ENCODE measurements at places on chromosomes 1 and 21.

DNA sequence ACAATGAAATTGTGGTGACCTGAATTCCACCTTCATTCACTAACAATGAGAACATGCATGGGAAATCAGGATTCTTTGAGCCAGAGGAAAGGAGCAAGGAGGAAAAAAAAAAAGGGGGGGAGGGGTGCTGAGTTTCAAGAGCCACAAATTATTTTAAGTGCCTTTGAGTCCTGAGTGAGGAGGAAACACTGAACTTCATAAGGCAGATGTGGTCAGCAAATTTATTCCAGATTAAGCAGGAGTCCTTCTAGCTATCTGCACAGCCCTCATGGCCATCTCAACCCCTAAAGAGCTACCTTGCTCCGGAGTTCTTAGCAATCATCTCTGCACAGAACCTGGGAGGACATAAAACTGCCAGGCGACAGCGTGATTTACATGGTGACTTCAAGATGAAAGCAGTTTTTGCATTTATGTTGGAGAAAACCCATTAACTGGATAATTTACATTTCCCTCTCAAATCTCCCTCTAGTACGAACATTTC is 21.7 kb downstream of the ASTN1 start:
- DNase-seq = no peak

DNA sequence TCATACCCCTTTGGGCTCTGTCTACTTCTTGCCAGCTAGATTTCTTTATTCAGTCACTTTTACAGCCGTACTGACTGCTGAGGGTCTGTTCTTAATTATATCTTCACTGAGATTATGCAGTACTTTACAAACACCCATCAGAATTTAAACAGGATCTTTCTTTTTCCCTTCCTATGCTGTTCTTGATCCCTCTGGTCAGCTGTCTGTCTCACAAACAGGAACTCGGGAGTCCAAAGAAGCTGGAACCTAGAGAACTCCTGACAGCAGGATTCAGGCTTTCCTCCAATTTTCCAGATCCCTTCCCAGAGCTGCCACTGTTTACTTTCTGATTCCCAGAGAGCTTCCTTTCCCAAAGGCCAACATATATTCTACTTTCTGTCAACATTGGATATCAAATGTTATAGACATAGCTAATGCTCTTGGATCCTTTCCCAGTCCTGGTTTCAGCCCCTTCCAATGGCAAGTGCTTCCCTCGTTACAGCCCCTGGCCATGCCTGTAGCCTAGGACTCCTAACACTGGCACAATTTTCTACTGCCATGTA is 59.5 kb downstream of the ATP2B4 start:
- no peak for DNase-seq

DNA sequence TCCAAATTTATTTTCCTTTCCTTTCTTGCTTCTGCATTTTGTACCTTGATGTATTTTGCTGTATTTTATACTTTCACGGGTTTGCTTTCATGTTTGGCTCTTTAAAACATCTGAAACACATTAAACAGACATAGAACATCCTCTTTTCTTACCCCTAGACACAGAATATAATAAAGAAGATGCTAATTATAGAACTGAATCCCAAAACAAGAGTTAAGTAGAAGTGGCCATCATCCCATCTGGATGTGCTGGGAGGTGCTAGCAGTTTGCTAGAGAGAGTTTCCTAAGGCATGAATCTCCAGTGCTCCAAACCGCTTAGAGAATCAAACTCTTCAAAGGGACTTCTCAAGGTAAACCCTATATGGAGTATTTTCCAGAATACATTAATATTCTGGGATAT is 53.9 kb upstream of the GNG12 start:
- DNase-seq = no peak

GRCh38 chr1:113042285-113043143 is 30.5 kb upstream of the LRIG2 start:
- peak; percentile 17 for DNase-seq

DNA sequence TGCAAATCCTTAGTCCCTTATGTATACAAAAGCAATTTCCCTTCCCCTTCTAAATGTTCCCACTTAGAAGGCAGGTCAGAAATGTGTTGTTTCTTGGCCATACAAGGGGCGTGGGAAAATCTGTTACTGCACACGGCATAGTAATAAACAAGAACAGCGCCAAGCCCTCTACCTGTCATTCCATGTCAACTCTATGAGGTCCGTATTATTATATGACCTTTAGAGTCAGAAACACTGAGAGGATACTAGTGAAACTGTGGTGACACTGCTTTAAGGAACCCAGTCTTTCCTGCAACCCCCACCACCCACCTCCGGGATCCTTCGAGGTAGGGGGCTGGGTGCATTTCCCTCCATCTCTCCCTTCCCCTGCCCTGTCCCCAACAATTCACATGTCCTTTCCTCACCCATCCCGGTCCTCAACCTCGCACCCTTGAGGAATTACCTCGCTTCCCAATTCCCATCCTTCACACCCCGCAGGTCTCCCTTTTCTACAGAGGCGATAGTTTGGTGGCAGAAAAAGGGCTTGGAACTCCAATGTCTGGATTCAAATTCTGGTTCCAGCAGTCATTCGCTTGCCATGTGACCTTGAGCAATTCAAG is 647 bp downstream of the SDHB start:
- no peak for DNase-seq

GRCh38 chr1:115296981-115297380 is 41.1 kb downstream of the NGF start:
- DNase-seq = no peak

DNA sequence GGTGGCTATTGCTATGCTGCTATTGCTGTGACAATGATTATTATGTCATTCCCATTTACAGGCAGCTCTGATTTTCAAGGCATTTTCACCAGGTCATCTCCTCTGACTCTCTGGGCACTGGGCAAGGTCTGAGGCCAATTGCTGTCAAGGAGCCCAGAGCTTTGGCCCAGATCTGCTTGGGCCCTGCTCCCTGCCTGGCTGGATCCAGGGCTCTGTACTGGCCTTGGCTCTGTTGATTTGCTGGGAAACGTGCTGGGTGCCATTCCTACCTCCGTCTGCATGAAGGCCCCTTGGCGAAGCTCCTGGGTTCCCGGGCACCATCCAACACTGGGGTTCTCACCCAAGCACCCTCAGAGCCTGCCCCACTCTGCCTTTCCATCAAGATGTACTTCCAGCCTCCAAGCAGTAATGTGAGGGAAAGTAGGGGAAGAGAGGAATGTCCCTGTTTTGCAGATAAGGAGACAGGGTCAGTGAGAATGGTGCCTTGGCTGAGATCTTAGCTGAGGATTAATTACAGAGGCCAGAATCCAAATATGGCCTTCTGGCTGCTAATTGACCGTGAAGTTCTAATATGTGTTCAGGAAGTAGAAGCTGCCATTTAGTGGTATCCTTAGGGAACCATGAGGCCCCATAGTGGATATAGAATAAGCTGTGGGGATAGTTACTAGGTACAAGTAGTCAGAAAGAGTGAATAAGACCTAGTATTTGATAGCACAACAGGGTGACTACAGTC is 63.9 kb downstream of the HTR6 start:
- DNase-seq = no peak

DNA sequence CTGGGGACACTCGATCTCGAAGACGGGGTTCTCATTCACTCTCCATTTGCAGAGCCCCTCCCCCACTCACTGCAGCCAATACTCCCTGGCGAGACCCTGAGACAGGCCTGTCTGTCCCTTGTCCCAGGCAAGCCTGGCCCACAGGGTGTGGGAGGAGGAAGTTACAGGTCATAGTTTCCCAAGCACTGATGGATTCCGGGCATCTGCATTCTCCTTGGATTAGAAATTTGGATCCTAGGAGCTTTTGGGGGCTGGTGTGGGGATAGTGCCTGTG is 11.3 kb downstream of the WNT3A start:
- no peak for DNase-seq

DNA sequence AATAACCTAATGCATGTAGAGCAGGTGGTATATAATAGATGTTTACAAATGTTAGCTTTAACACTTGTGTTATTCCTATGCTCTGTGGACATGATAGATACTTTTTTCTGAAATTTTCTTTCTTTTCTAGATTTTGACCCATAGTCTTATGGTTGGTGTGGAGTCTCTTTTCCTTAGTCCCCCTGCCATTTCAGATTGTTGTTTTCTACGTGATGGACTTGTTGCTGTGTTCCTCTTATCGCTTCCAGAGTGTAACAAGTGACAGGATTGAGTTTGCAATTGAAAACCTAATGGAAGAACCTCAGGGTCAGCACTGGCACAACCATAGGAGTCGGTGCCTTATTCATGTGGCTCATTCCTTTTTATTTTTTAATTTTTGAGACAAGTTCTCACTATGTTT is 136.4 kb downstream of the HHAT start:
- DNase-seq = no peak

GRCh38 chr1:86421601-86422280 is 2.2 kb upstream of the CLCA2 start:
- no peak for DNase-seq

DNA sequence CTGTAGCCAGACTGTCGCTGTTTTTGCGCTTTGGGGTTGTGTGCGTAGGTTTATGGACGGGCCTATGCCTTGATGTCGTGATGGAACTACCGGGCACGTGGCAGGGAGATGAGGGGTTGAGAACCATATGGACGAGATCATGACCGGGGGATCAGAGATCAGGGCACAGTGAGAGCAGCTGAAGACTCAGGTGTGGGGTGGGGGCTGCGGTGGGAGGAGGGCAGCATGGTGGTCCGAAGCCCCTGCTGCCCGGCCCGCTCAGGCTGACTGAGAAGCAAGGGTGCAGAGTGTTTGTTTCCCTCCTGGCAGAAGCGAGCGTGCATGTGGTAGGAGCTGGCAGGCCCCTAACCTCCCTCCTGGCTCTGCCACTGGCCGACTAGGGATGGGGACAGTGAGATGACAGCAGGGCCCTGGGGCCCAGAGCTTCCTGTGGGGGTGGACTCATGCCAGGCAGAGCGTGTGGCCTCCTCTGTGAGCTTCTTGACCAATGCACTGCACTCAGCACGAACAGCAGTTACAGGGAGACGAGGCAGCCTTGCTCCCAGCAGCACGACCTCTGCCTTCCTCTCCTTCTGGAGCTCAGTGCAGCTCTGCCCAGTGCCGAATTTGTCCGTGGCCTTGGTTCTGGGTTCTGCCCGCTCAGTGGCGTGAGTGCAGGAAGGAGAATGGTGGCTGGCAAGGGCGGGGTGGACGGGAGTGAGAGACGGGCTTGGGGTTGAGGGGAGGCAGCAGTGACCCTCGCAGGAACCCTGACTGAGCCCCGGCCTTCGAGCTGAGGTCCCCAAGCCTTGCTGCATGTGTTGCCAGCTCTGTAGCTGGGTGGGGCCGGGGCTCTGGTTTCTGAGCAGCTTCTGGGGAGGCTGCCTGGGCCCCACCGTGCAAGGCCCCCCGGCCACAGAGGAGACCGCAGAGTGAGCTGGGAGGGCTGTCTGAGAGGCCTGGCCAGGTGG is 22.2 kb upstream of the LRRC3 start:
- no peak for DNase-seq

- no peak for DNase-seq
These were observed 15.2 kb downstream of the CDK18 start for GRCh38 chr1:205519541-205520131.

GRCh38 chr1:204398197-204399125 is 13.2 kb downstream of the PPP1R15B start:
- DNase-seq = peak; percentile 70

DNA sequence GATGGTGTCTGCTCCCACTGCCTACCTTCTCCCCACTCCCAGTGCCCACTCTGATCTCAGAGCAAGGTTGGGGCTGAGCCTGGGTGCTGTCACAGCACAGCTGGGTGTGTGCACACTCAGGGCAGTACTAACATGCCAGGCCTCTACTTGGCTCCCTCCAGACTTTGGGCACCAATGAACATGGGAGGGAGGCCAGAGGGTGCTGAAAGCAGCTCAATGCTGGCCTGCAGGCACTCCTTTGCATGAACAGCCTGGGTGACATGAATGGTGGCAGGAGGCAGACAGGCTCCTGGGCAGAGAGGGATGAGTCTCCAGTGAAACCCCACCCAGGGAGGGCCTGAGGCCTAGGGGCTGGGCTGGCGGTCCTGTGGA is 25.8 kb upstream of the DENND1B start:
- no peak for DNase-seq

DNA sequence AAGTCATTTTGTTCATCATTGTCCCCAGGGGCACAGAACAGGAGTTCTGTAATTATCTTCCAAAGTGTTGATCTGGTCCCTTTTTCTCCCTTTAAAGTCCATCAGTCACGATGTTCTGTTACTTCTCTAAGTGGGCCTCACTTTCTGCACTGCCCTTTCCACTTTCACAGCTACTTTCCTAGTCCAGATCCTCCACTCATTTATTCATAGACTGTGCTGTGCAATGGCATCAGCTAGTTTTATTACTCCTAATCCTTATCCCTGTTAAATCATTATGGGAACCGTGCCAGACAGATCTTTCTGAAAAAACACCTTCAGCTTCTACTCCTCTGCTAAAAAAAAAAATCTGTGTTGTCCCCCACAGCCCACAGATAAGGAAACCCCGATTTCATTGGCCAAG is 64.0 kb upstream of the BCL10 start:
- DNase-seq = no peak

- no peak for DNase-seq
These were observed 27.7 kb downstream of the PLPP3 start for GRCh38 chr1:56551691-56552090.

GRCh38 chr1:231601824-231602672 is 24.5 kb upstream of the DISC1 start:
- no peak for DNase-seq

- peak; percentile 55 for DNase-seq
These were observed 18.9 kb downstream of the CAP1 start for GRCh38 chr1:40059338-40059959.

DNA sequence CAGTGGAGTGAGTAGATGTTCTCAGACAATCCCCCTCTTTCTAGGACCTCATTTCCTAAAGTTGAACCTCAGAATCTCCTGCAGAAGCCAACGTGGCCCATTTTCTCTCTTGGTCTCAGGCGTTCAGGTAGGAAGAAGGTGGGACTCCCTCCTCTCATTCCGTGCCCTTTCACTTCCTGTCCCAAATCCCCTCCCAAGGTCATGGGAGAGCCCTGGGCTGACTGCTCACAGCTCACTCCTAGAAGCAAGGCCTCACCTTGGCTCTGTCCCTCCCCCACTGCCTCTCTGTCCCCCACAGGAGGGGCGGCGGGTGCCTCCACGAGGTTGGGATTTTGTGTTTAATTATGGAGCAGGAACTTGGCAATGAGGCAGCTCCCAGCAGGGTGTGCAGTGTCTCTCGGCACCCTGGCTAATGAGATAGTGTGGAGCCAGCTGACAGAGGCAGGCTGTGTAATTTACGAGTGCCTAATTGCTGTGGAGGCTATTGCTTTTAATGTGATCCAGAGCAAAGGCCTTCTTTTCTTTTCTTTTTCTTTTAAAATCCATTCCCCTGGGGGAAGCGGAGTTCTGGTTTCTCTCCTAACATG is 9.1 kb upstream of the CDK18 start:
- no peak for DNase-seq
